ENCODE measurements at places on chromosomes 4 and X.

DNA sequence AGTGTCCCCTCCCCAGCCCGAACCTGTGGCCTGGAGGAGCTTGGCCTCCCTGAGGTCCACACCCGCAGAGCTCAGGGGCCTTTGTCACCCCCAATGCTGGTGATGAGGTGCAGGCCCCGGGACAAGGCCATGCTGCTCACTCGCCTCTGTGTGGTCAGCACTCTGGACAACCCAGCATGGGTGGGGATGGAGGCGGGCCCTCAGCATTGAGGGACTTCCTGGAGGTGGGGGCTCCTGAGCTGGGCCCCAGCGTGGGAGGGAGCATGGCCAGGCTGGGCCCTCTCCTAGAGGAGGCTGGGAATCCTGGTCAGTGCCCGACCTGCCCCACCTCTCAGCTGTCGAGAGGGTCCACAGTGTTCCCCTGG, 30.6 kb downstream of the TACC3 start:
- no peak for DNase-seq

DNA sequence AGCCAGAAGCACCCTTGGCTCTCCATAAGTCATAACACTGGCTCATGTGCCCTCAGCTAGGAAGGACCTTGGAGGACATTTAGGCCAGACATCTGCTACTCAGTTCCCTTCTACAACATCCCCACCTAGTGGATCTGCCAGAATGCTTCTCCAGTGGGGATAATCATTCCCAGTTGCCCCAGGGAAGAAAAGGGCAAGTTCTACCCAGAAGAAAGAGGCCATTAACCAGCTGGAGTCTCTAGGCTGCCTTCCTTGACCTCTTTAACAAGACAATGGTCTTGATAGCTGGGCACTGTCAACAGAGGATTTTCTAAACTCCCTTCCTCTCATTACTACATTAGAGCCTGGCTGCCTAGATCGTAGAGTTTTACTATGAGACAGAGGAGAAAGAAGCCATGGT, 42.0 kb downstream of the LGI2 start:
- DNase-seq = no peak

DNA sequence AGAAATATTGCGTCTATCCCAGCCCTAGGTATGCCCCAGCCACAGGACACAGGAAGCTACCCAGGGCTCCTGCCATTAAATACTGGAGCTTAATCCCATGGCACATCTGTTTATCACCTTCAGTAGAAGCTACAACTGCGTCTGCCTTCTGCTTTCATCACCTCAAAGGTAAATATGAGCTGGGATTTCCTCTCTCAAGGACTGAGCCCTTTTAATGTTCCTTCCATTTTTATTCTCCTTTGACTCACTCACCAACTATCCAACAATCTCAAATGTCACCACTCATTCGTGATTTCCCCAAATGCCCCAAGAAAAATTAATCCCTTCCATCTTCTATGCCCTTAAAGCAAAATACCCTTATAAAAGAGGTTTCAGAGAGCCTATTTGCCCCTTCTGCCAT, 1.8 kb upstream of the MID1 start:
- no peak for DNase-seq

GRCh38 chrX:103910430-103910829, 52.0 kb upstream of the TMSB15B start:
- DNase-seq = no peak

DNA sequence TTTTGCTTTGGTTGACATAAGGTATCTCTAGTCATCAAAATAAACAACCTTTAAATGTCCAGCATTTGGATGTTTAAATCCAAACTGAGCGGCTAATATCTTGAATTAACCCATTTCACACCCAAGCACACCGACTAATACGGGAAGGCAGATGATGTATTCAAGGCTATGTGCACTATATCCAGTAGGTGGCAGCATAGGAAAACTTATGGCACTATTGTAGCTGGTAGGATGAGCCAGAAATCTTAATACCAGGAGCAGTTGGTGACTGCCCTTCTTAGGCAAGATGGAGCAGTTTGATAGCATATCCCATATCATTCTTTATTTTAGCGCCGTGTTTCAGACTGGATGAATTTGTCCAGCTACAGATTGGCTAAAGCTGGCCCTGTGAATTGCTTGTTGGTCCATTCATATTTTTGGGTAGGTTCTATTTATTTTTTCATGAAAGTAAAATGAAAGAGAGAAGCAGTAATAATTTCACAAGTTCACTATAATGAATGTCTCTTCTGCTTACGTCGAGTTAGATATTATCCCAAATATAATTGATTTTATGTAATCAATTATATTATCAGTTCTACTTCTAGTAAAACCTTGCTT, 24.4 kb downstream of the UCHL1 start:
- DNase-seq = peak; percentile 24

GRCh38 chr4:87216469-87216868, 3.9 kb downstream of the KLHL8 start:
- DNase-seq = no peak

GRCh38 chr4:186904101-186904500, 180.4 kb upstream of the FAT1 start:
- no peak for DNase-seq

DNA sequence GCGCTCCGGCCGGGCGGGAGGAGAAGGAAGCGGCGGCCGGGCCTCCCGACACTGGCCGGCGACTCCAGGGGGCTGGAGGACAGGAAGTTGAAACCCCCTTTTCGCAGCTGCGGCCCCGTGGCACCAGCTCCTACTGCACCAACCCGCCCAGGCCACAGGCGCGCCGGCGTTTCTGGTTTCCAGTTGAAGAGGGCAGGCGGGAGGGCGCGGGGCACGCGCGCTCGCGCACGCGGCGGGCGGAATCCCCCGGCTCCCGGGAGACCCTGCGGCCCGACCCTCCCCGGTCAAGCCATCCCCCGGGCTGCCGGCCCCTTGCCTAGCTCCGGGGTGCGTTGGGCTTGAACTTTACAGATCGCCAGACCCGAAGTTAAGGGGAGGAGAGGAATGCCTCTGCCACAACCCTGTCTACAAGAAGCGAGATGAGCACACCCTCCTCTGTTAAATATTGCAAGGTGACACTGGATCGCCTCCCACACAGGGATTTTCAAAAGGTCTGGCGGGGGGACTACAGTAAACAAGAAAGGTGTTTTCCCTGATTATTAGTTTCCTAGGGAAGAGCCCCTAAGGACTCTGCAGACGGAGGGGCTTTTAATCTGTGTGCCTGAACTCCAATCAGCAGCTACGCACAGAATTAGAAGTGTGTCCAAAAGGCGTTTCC, 1.4 kb downstream of the ELOVL6 start:
- DNase-seq = peak; percentile 54

GRCh38 chr4:156656896-156657295, 314.7 kb downstream of the PDGFC start:
- DNase-seq = no peak

GRCh38 chrX:105882581-105883275, 60.4 kb downstream of the NRK start:
- no peak for DNase-seq

DNA sequence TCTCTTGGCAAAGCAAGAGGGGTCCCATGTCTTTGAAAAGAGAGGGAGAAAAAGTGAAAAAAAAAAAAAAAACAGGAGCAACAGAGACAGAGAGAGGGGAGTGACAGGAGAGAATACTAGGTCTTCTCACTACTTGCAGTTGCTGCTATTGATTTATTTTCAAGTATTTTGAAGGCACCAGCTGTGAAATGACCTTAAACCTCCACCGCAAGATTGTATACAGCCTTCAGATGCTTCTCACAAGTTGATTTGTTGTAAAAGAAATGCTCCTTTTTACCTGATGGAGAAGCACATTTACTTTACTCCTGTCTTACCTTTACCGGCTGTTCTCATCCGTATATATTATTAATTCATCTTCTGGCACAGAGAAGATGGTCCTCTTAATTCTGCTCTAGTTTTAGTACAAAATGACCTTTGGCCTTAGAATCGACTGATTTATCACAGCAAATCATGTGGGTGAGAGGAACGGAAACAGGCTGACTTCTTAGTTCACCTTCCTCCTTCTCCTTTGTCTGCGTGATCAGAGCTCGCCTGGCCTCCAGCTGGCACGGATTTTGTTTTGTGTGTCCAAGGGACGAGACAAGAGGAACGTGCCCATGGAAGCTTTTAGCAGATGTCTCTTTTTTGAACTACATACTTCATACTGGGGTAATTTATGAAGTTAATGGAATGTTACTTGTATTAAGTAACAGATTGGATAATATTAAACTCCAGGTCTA, 82.4 kb upstream of the PACRGL start:
- no peak for DNase-seq

DNA sequence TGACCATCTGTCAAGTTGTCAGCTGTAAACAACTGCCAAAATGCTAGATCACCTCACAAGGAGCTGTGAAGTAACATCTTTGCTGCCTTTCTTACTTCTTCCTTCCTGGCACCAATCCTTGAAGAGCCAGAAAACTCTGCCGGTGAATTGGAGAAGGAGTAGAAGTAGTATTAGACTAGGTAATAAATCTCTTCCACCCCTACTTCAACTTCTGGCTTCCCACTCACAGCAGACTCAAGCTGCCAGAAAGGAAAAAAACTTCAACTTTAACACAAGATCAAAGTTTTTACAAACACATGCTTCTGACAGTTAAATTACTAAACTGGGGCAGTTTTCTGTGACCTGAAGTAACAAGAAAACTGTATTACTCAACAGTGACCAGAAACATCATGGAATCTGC, 164.7 kb upstream of the SLC7A11 start:
- DNase-seq = no peak

GRCh38 chrX:134173541-134174272, 63.3 kb upstream of the CCDC160 start:
- DNase-seq = no peak

DNA sequence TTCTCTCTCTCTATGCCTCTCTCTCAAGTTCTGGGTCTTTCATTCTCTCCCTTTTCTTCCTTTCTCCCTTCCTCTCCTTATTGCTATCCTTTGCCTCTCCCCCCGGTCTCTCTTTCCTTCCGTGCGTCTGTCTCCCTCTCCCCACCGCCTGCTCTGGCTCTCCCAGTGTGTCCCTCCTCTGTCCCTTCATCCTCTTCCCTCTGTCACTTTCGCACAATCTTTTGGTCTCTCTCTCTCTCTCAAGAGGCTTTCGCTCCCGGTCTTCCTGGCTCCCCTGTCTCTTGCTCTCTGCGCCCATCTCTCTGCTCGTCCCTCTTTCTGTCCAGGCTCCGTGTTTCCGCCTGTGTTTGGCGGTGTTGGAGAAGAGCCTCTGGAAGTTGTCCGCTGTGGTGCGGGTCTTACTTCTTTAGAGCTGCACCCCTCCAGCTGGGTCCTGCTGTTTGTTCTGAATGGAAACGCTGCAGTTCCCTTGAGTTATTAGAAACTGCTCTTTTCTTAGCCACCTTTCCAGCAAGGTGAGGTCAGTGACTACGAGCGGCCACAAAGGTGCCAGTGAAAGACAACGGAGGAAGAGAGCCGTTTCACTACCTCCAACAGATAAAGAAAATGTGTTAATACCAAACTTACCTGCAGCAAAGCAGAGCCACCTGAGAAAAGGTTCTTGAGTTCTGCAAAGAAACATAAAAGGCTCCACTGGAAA, 1.1 kb downstream of the BMPR1B start:
- DNase-seq = no peak

- DNase-seq = no peak
Observed at GRCh38 chrX:87006561-87006960, 511.0 kb upstream of the KLHL4 start.

- DNase-seq = no peak
Observed at GRCh38 chr4:628311-628741, 3.0 kb downstream of the PDE6B start.

DNA sequence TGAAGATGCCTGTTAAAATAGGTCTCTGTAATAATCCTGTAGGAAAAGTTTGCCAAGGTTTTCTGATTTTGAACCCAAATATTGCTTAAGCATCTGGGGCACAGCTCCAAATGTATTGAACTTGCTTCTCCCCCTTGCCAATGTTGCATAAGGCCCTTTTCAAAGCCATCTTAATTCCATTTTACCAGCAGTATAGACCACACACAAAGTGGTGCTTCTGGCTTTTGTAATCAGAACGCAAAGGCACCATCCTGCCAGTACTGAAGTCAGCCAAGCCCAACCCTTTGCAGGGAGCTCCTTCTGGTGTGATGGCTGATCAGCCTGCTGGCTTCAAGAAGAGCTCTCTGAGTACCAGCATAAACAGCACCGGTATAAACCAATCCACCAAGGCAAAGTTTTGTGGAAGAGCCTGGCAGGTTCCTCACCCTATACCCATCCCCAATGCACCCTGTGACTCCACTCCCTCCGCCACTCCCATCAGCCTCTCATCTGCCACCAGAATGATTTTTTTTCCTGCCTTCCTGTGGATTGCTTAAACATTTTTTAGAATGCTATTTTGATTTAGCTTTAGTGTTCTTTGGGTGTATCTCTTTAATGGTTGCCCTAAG, 39.2 kb upstream of the USP9X start:
- no peak for DNase-seq

- no peak for DNase-seq
Observed at GRCh38 chrX:114924856-114925255, 92.6 kb downstream of the IL13RA2 start.

DNA sequence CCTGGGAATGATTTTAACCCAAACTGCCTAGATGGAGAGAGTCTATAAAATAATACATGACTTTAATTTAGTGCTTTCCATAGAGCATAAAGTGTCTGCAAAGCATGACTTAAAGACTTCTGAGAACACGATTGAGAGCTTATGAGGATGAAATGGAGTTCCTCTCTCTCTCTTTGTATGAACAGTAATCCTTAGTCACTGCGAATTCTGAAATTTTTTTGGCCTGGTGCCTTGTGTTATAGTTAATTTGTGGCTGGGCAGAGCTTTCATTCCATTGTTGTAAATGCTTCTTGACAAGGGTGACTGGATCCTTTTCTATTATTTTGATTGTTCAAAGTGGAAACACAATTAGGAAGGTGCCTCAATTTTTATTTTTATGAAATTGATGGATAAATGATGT, 179.5 kb downstream of the CEP135 start:
- no peak for DNase-seq

DNA sequence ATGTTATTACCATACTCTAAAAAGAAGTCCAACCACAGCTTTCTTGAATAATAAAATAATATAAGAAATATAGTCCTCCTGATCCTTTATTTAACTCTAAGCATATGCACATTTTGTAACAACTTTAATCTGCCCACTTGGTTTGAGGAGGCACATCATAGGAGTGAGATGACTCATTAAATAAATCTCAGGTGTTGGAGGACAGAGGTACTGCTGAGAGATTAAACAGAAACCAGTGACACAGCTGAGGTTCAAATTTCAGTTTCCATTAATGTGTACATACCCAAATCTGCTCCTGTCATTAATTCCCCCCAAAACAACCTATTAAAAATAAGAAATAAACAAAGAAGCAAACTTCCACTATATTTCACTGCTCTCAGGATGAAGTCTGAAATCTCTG, 211.0 kb downstream of the KCTD8 start:
- DNase-seq = no peak
